Uterine smooth muscle cell (primary cell): ENCODE measurements at places on chromosomes 12 and 14. TPM values are rescaled to one million over a fixed set of nuclear protein-coding genes. Genes with fewer than 3 reads are reported as not detected.

The DIO2 gene
- total RNA-seq, result 1.00 and 4.3 TPM in 2 replicates

The NANOG gene
- total RNA-seq, result not detected in 2 replicates

The WNT1 gene
- not detected in 2 replicates for total RNA-seq

The KRT81 gene
- under 0.01 TPM in 1 of 2 replicates, not detected in the other for total RNA-seq

The RERG gene
- total RNA-seq, result not detected in 2 replicates

The KRT71 gene
- total RNA-seq, result not detected in 2 replicates

The B4GALNT3 gene
- total RNA-seq, result not detected in 2 replicates

The TAS2R42 gene
- not detected in 2 replicates for total RNA-seq

The GPR162 gene
- total RNA-seq, result 5.0 and 6.0 TPM in 2 replicates

The SYNDIG1L gene
- not detected in 2 replicates for total RNA-seq

The CD27 gene
- total RNA-seq, result 0.12 TPM in 1 of 2 replicates, not detected in the other

The GUCY2C gene
- not detected in 2 replicates for total RNA-seq

The KRT72 gene
- total RNA-seq, result not detected in 2 replicates

The TMEM233 gene
- total RNA-seq, result 0.11 and 0.12 TPM in 2 replicates

The GNB3 gene
- 2.9 and 3.7 TPM in 2 replicates for total RNA-seq

The SYT1 gene
- 1.7 and 2.3 TPM in 2 replicates for total RNA-seq

The SYCP3 gene
- under 0.01 and 0.11 TPM in 2 replicates for total RNA-seq

The PTPN21 gene
- 9.0 and 11.0 TPM in 2 replicates for total RNA-seq

The PZP gene
- total RNA-seq, result not detected in 2 replicates

The NID2 gene
- total RNA-seq, result 84.8 and 133 TPM in 2 replicates

The PTCSC3 gene
- not detected in 2 replicates for total RNA-seq

The TAS2R14 gene
- total RNA-seq, result 2.9 and 3.6 TPM in 2 replicates

The RPL10L gene
- not detected in 2 replicates for total RNA-seq

The KLRC4 gene
- not detected in 2 replicates for total RNA-seq

The NKX2-1 gene
- not detected in 2 replicates for total RNA-seq

The STXBP6 gene
- total RNA-seq, result 7.1 and 10.2 TPM in 2 replicates

The TAS2R19 gene
- 7.9 and 10.8 TPM in 2 replicates for total RNA-seq

The FLVCR2 gene
- total RNA-seq, result 1.8 and 2.0 TPM in 2 replicates

The UNC119B gene
- 32.2 and 37.5 TPM in 2 replicates for total RNA-seq
